NCI-H446 treated with DMSO at 0.1 percent for 48 hours (cell line): ENCODE measurements at places on chromosomes 12 and 14.

DNA sequence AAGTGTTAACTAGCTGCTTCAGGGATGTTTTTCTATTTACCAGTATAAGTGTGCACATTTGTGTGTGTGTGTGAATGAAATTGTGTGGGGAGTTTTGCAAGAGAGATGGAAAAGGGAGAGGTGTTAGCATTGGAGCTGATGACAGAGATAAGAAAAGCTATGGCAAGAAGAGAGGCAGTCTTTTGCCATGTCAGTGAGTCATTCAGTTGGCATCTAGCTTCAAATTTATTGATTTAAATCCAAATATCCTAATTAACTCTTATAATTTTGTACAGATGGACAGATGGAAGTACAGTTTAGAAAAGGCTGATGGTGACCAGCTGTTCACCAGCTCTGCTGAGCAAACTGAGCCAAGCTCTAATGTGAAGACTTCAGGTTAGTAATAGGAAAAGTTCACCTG, 3.3 kb upstream of the BHLHE41 start:
- DNase-seq, result peak; percentile 79

DNA sequence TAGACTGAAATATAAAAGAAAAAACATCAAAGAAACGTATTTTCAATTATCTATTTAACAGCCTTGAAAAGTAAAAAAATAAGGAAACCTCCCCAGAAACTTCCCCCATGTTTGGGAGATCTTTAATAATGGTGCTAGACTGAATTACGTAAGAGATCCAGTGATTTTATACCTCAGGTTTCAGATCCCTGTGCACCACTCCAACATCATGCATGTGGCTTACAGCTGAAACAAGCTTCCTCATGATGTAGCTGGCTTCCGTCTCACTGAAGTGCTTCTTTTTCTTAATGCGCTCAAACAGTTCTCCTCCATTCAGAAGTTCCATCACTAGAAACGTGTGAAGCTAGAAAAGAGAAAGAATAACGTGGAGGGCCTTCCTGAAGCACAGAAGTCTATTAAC, 78.0 kb upstream of the TTC7B start:
- DNase-seq, result no peak

DNA sequence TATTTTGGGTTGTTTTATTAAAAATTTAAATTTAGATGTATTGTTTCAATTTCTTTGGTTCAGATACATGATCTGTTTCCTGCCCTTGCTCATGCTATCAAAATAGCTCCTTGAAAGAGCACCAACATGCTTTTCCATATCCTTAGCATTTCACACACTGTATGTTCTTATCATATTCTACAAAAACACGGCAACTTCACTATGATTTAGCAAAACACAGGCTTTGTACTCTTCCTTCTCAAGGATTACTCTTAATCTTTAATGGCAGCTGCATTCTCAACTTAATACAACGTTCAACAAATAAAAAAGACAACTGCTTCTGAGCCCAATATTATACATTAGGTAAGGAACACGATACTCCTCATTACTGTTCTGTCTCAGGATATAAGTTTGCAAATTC, 2.9 kb upstream of the GLRX5 start:
- DNase-seq, result no peak

DNA sequence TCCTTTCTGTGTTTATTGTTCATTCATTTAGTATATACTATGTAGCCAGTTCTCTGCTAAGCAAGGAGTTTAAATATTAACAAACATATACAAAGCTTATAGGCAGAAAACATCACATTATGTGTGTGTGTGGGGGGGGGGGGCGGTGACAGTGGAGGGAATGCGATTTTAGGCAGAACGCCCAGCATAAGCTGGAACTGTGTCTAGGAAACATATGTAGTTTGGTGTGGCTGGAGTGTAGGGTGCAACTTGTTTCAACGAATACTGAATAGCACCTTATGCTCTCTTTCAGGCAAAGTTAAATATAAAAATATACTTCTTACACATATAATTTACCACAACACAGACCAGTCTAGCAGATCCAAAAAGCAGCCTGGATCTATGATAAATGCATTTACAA, 980.6 kb downstream of the SLC6A15 start:
- DNase-seq, result peak; percentile 76

DNA sequence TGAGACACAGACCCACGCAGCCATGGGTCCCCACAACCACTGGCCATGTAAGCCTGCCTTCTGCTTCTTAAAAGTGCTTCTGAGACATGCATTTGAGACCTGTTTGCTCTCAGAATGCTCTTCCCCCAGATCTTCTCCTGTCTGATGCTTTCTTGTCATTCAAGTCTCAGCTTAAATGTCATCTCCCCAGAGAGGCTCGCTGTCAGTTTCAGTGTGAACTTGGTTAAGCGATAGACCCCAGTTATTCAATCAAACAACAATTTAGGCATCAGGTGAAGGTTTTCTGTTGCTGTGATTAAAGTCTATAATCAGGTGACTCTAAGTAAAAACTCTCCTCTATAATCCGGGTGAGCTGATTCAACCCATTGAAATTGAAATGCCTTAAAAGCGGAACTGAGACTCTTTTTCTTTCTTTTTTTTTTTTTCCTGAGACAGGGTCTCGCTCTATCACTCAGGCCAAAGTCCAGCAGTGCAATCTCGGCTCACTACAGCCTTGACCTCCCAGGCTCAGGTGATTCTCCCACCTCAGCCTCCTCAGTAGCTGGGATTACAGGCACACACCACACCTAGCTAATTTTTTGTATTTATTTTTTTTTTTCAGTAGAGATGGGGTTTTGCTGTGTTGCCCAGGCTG, 123.4 kb downstream of the KSR2 start:
- DNase-seq, result no peak

- DNase-seq, result no peak
Measured at GRCh38 chr12:65184858-65185229, 15.5 kb downstream of the LEMD3 start.

DNA sequence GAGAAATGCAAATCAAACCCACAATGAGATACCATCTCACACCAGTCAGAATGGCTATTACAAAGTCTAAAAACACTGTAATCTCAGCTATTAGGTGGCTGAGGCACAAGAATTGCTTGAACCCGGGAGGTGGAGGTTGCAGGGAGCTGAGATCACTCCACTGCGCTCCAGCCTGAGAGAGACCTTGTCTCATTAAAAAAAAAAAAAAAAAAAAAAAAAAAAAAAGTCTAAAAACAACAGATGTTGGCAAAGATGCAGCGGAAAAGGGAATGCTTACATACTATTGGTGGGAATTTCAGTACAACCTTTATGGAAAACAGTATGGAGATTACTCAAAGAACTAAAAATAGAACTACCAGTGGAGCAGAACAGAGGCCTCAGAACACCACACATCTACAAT, 19.0 kb upstream of the ATF7 start:
- DNase-seq, result peak; percentile 35

GRCh38 chr14:44070046-44070445, 437.0 kb downstream of the FSCB start:
- DNase-seq, result peak; percentile 54

DNA sequence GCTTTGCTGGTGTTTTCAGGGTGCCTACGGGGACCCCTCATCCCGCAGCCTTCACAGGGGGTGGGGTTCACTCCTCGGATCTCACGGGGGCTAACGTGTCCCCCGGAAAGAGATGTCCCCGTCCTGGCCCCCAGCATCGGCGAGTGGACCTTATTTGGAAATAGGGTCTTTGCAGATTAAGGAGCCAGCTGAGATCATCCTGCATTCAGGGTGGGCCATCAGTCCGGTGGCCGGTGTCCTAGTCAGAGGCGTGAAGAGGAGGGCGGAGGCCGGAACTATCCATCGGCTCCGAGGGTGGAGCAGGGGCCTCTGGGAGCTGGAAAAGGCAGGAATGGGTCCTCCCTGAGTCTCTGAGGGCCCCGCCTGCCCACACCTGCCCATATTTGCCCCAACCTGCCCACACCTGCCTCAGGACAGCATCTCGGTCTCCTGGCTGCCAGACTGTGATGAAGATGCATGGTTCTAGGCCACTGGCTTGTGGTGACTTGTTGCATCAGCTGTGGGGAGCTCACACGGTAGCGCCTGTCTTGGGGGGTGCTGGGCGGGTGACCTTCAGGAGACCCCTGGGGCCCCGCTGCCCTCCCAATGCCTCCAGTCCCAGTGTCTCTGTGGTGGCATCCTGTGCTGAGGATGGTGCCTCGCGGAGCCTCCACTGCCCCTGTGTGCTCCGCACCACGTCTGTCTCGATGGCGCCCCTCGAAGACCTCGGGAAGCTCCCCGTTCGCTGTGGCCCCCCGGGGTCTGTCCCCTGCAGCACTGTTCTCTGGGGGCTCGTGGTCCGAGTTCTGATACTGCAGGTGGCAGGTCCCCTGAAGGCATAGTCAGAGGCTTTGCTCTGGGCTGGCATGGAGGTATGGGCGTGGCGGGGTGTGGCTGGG, 14.7 kb downstream of the NOC4L start:
- DNase-seq, result no peak
